ENCODE measurements at places on chromosomes 7 and 10.

DNA sequence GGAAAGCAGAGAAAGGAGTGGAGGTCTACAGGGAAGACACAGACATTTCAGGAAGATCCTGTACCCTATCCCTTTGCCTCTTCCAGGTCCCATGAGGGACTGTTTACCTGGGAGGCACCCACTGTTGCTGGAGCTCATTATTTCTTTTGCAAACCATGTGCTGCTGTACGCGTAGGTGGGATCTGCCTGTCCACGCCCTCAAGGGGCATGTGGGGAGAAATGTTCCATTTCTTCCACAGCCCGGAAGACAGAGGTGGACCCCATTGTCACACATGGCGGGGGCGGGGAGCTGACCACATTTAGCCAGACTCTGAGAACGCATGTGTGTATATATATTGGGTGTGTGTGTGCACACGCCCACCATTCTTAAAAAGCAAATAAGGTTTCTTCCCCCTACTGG is 2.0 kb downstream of the PLXNA4 start:
- DNase-seq = no peak

DNA sequence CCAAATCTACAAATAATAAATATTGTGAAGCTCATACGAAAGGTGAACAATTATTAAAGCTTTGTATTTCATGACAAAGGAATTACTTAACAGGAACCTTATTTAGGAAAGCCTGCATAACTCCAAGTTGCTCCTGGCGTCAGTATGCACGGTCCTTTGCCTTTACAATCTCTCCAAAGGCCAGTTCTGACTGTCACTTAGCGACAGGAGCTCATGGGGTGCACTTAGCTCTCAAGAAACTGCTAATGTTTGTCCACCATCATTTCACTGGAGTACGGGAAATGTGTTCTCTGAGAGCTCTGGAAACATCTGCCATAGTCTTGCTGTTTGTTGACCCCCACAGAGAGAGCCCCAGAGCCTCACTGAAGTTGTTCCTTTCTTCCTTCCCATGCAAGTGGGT is 781.5 kb upstream of the POM121L12 start:
- DNase-seq = no peak

- no peak for DNase-seq
Observed at GRCh38 chr10:34687434-34688210, 127.5 kb downstream of the PARD3 start.

- no peak for DNase-seq
Observed at GRCh38 chr10:103820101-103821062, 35.0 kb downstream of the SH3PXD2A start.

- no peak for DNase-seq
Observed at GRCh38 chr7:26101361-26102151, 50.4 kb upstream of the NFE2L3 start.

- DNase-seq = peak; percentile 74
Observed at GRCh38 chr7:8125680-8126444, 136.1 kb downstream of the ICA1 start.

DNA sequence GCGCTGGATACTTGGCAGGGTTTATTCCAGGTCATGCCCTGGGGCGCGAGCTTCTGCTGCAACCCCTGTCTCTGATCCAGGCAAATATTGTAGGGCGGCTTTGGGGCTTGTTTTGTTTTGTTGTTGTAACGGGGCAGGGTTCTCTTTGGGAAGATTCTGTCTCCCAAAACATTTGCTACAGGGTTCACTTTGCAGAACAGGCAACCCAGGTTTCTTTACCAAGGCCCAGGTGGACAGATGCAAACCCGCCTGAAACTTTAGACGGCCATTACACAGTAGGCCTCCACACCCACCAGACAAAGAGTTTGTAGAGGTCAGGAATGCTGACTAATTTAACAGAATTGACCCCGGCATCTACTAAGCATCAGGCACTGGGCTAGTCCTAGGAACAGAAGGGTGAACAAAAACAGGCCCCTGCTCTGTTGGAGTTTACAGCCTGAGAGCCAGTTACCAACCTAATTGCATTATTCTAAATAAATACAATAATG is 567 bp upstream of the CDCA7L start:
- no peak for DNase-seq

- no peak for DNase-seq
Observed at GRCh38 chr10:103448746-103449145, 3.4 kb downstream of the CALHM2 start.

GRCh38 chr7:67809586-67809985 is 813.0 kb downstream of the TYW1 start:
- no peak for DNase-seq

- no peak for DNase-seq
Observed at GRCh38 chr7:136870866-136871487, 2.5 kb downstream of the CHRM2 start.

DNA sequence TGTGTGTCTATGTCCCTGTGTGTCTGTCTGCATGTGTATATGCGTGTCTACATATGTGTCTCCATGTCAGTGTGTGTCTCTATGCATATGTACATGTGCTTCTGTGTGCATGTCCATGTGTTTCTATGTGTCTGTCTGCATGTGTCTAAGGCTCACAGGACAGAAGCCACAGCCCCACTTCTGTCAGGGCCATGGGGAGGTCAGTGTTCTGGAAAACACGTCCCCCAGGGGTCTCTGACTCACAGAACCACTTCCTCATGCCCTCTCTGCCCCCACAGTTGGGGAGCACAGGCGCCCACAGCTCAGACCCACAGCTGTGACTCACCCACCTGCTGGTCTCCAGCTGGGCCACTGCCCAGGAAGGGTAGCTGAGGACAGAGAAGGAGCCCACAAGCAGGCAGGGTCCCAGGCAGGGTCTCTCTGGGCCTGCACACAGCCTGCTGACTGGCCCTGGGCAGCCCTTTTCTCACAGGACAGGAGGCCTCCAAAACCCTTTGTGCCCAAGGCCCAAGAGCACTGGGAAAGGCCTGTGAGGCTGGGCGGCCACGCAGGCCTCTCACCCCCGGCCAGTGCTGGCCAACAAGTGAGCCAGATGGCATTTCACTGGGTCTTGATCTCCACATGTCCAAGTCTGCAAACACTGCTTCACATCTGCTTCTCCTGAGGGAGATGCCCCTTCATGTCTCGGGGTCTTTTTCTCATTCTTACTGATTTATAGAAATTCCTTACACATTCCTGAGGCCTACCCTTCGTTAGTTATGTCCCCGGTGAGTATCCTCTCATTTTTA is 102.9 kb upstream of the FAM20C start:
- no peak for DNase-seq

GRCh38 chr10:51896849-51897248 is 197.5 kb upstream of the CSTF2T start:
- DNase-seq = no peak

GRCh38 chr10:49612513-49613164 is 1.2 kb upstream of the CHAT start:
- DNase-seq = no peak

DNA sequence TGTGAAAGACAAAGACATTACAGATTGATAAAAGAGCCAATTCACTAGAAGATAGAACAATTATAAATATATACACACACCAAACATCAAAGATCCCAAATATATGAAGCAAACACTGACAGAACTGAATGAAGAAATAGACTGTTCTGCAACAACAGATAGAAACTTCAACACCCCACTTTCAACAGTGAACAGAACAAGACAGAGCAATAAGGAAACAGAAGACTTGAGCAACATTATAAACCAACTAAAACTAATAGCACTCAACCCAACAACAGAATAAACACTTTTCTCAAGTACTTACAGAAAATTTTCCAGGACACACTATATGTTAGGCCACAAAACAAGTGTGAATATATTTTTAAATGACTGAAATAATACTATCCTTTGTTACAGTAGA is 10.9 kb downstream of the CDCA7L start:
- no peak for DNase-seq

- no peak for DNase-seq
Observed at GRCh38 chr10:96992721-96993120, 160.6 kb downstream of the LCOR start.

DNA sequence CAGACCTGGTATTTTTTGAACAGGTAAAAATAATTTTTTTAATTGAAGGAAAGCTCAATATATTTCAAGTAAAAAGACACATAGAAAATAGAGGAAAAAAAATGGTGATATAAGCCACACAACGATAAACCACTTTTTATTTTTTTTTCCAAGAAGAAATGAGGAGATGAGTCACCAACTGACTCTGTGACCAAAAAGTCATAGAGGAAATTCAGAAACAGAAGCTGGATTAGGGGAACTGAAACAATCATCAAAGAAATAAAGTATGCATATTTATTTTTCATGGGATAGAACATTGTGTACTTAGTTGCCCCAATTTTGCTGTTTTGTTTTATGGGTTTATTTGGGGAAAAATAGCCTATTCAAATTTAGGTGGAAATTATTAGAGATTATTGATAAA is 176.8 kb upstream of the AGR3 start:
- no peak for DNase-seq

- no peak for DNase-seq
Observed at GRCh38 chr7:109868215-109868860, 1222.6 kb upstream of the LRRN3 start.

- no peak for DNase-seq
Observed at GRCh38 chr7:50538478-50538877, 26.7 kb downstream of the DDC start.

DNA sequence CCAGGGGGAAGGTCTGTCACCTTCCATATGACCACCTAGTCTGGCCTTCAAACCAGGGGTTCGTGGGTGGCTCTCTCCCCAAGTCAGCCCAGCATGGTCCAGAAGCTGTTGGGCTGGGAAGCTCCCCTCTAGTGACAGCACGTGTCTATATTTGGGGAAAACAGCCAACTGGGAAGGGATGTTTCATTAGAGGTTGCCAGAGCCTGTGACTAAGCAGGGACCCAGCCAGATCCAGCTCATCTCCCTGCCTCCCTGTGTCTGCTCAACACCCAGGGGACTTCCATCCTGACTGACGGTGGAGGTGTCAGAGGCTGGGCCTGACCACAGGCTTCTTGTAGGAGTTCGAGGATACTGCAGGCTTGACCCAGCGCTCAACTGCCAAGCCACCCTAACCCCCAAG is 10.5 kb downstream of the STYXL1 start:
- DNase-seq = no peak

DNA sequence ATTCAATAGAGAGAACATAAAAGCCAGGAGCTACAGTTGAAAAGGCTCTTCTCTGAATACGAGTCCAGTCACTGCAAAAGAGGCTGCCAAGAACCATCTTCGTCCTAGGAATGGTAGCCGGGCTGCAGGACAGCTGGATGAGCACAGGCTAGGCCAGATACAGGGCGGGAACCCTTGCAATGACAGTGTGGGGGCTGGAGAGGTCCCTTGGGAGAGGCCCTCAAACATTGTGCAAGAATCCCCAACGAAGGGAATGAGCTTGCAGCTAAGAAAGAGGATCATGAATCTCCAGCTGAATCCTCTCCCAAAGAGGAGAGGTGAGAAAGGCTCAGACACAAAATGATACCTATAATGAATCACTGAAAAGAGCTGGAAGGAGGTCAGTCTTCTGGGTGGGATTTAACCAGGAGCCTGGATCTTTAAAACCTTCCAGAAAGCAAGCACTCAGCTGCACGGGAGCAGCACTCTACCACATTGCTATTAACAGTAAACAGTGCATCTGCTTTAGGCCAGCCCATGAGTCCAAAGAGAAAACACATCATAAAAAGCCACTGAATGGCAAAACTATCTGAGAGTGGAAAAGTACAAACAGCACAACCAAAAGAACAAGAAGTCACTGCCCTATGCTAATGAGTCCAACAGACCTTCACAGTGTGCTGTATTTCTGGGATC is 287.9 kb downstream of the TNS3 start:
- DNase-seq = no peak

DNA sequence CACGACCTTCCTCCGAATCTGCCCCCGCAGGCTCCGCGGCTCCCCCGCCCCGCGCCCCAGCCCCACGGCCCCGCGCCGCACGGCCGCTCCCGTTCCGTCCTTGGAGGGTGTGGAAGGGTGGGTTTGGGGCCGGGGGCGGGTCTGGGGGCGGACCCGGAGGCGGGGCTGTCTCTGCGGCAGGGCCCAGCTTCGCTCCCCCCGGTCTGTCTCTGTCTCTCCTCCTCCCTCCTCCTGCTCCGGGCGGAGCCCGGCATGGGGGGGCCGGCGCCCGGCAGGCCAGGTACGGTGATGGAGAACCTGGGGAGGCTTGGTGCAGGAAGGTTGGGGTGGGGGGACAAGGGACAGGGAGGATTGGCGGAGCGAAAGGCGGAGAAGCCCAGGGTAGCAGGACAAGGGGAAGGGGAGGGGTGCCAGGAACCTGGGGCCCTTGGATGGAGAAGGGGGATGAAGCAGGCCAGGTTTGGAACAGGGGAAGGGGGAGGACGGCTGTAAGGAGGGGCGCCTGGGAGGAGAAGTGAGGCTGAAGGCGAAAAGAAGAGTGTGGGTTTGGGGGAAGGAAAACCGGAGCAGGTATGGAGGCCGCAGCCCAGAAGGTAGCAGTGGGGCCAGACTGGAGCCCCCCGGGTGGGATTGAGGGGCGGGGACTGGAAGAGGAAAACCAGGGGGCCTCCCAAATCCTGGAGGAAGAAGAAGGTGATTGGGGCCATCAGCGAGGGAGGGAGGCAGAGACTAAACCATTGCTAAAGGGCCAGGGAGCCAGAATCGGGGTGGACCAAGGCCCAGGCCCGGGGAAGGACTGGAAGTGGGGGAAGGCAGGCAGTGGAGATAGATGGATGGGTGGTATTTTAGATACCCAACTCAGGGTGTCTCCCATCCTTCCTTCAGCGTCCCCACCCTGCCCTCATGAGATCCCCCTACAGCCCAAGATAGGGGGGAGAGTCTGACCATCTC is at the start of gene NYAP1:
Gene NYAP1, plus strand, starts transcription at position 206 of the 951 bp plus-strand sequence. CDS start 1,385 bp downstream, outside the sequence.
- peak; percentile 60 for DNase-seq

GRCh38 chr10:26199841-26200240 is 16.7 kb upstream of the GAD2 start:
- no peak for DNase-seq

- DNase-seq = no peak
Observed at GRCh38 chr7:142689439-142690120, 59.7 kb upstream of the PRSS1 start.

GRCh38 chr7:22433710-22434460 is 66.1 kb downstream of the STEAP1B start:
- no peak for DNase-seq

- no peak for DNase-seq
Observed at GRCh38 chr7:111744501-111745155, 182.3 kb upstream of the IMMP2L start.

GRCh38 chr7:66967029-66967428 is 28.4 kb downstream of the SBDS start:
- no peak for DNase-seq

DNA sequence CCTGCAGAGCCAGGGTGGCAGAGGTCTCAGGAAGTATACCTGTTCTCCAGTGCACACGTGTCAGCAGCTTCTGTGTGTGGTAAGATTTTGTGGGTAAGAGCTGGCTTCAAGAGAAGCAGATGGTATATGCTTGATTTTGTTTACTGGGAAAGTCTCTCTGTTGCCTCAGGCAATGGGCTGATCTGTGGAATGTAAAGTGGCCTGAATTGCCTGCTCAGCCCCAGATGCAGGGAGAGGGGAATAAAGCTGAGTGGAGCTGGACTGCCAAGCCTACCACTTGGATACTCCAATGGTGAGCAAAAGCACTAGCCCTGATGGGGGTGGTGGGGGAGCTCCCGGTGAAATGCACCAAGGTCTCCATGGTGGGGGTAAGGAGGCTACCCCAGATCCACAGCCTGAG is 156.1 kb downstream of the WDR11 start:
- no peak for DNase-seq
